ENCODE measurements at places on chromosomes 5 and 9. TPM values are rescaled to one million over a fixed set of nuclear protein-coding genes. Genes with fewer than 3 reads are reported as not detected.

The STPG3 gene
- not detected for total RNA-seq

The LPAR1 gene
- 11.5 TPM for total RNA-seq

- DNase-seq, result no peak
These were observed 53.8 kb upstream of the CLINT1 start for GRCh38 chr5:157912621-157913325.

- peak; percentile 25 for DNase-seq
These were observed 171.0 kb downstream of the ARRDC3 start for GRCh38 chr5:91211997-91212713.

All from astrocyte (in vitro differentiated cells and primary cell).